ENCODE measurements at places on chromosomes 2 and 18.

- DNase-seq: no peak
These were observed 140.0 kb downstream of the ANTXR1 start for GRCh38 chr2:69152847-69153583.

DNA sequence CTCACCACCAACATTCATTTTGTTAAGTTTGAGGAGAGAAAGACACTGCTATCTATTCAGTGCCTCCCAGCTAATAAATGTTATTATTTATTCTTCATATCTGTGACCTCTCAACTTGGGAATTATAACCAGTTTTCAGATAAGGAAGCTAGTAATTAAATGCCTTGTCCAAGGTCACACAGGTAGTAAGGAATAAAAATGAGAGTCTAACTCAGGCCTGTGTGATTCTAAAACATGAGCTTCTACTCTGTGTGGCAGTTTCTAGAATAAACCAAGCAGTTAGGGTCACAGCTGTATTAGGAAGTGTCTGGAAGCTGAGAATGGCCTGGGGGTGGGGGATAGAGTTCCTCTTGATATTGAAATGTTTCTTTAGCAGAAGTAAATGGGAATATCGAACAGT, 137.8 kb upstream of the LRATD1 start:
- DNase-seq: no peak

GRCh38 chr18:22223254-22223964, 54.0 kb downstream of the GATA6 start:
- DNase-seq: no peak

DNA sequence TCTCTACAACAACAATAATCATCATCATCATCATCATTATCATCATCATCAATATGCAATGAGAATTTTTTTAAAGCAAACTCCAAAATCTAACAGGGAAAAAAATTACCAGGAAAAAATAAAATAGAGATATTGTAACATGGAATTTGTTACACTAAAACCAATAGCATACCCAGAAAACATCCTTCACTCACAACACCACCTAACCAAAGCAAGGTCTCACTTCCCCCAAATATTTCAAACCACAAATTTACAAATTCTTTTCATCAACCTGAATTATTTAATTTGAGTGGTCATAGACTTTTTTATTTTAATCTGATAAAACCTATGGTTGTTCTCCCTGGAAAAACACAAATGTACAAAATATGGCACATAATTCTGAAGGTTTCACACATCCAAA, 11.2 kb downstream of the ITSN2 start:
- DNase-seq: no peak

DNA sequence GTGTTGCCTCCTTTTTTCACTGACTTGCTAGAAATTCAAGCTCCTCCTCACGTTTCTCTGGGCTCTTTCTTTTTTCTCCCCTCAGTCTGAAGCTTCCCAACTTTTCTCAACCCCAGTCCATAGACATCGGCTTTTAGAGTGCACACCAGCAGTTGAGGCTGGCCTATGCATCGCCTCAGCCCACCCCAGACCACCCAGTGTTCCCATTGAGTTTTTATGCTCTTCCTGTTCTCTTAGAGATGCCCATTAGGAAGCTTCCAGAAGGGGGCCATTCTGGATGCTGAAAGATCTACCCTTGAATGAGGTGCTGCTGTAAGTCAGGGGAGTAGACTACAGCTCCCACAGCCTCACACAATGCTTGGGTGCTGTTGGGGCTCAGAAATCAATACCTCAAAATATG, 12.0 kb upstream of the GYPC start:
- DNase-seq: no peak

- no peak for DNase-seq
These were observed 141.5 kb downstream of the SPHKAP start for GRCh38 chr2:228039752-228040534.

DNA sequence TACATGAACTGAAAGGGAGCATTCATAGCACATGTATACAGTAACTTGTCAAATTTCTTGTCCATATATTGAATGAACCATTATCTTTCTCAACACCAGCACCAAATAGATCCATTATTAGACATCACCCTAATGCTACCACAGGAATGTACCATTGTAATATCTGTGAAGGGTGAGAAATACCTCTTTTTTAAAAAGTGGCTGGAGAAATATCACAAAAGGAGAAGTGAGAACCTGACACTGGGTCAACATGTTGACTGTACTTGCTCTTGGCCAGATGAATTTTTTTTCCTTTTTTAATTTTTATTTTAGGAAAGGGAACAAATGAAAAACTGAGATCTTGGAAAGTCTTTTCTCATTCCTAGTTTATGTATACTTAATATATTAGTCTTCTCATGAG, 63.5 kb downstream of the CAVIN2 start:
- DNase-seq: no peak

- DNase-seq: no peak
These were observed 349.7 kb downstream of the ZEB2 start for GRCh38 chr2:144170179-144170578.

GRCh38 chr2:31286961-31287550, 53.1 kb downstream of the EHD3 start:
- no peak for DNase-seq

- no peak for DNase-seq
These were observed 998 bp upstream of the SLC66A3 start for GRCh38 chr2:11154016-11154922.

DNA sequence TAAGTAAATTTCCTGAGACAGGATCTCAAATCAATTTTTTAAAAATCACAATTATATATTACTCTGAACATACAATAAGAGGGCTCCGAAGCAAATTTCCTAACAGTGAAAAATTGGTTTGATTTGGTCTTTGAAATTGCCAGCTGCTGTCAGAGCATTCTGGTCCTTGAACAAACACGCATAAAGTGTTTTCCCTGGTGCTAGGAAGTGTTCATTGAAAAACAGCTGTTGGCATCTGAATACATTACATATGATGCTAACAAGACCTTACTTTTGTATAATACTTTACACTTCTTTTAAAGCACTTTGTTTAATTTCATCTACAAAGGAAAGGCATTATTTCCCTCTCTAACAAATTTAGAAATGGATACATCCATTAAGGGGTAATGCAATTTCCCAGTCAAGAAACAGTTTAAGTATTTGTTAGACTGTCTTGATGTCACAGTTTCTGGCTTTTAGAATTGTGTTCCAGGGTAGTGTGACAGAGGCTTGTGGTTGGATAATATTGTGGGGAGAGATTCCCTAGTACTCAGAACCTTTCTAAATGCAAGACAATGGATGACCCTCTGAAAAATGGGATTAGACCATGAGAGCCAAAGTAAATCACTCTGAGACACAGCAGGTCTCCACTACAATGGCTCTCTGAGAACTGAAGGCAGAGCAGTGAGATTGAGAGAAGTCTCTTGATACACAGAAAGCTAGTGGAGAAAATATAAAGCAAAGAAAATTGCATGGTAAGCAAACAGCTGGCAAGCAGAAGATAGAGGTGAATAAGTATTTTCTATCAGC, 299.0 kb downstream of the TRIB2 start:
- DNase-seq: no peak

GRCh38 chr2:171505374-171505773, 16.9 kb upstream of the CYBRD1 start:
- no peak for DNase-seq

- DNase-seq: no peak
These were observed 180.1 kb upstream of the OSR1 start for GRCh38 chr2:19538411-19538963.

DNA sequence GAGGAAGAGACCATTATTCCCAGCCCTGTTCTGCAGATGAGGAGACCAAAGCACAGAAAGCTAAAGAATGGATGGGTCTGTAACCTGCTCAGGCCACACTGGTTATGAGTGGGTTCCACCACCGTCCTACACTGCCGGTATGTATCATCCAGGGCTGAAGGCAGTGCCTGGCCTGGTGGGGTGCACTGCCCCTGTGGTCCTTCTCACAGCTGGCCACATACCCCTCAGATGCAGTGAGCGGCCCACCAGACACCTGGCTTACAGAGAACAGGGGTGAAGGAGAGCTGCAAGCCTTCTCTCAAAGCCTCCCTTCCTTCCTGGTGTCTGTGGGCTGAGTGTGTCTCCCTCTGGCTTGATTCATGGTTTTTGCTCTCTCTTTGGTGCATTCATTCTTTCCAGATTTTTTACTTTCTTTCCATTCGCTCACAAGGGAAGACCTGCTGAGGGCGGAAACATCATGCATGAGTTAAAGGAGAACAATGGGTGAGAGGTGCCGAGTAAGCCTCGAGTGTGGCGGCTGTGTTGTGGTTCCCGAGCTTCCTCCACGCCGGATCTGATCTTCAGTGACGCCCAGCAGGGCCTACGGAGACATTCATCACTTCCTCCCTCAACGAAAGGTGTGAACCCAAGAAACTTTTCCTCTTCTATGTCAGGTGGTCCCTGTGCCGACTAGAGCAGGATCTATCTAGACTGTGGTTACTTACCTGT, 62.1 kb upstream of the REL start:
- peak; percentile 96 for DNase-seq

DNA sequence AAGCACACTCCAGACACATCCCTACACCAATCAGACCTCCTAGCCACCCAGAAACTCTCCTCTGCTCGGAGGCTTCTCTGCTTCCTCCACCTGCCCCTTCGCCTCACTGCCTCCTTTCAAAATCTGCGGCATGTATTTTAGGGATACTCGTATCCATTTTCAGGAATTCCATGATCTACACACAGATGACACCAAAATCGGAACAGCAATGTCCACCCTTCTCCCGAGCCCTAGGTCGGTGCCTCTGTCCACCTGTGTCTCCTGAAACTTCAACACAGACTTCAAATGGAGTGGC, 1.4 kb upstream of the SH3BP4 start:
- no peak for DNase-seq

- DNase-seq: no peak
These were observed 156.2 kb upstream of the CELF4 start for GRCh38 chr18:37721544-37722522.

GRCh38 chr2:113776949-113777348, 20.5 kb upstream of the SLC35F5 start:
- no peak for DNase-seq

GRCh38 chr2:175852879-175853615, 149.0 kb downstream of the LNPK start:
- DNase-seq: no peak

DNA sequence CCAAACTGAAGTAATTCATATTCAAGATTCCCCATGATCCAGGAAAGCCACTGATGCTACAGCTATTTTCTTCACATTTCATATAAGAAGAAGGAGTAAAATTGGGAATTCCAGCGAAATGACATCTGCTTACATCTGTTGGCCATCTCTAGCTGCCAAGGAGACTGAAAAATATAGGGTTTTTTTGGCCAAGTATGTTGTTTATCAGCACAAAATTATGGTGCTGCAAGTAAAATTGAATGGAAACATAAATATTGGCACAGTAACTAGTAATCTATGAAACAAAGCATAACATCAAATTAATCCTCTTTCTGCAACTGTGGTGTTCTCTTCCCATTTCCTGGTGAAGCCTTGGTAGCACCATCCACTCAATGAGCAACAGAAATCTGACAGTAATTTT, 649.5 kb upstream of the ZNF804A start:
- DNase-seq: no peak

DNA sequence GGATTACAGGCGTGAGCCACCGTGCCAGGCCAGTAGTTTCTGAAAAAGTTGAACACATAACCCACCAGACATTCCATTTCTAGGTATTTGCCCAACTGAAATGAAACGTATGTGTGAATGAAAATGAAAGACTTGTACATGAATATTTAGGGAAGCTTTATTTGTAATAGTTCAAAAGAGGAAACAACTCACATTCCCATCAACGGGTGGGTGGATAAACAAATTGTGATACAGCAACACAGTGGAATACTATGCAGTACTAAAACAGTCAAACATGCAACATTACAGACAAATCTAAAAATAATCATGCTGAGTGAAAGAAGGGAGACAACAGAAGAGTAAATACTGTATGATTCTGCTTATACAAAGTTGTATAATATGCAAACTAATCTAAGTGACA, 46.8 kb downstream of the TMEM131 start:
- no peak for DNase-seq

GRCh38 chr18:63374540-63374939, 7.5 kb upstream of the KDSR start:
- no peak for DNase-seq

GRCh38 chr2:8086796-8087479, 594.9 kb upstream of the ID2 start:
- DNase-seq: no peak

DNA sequence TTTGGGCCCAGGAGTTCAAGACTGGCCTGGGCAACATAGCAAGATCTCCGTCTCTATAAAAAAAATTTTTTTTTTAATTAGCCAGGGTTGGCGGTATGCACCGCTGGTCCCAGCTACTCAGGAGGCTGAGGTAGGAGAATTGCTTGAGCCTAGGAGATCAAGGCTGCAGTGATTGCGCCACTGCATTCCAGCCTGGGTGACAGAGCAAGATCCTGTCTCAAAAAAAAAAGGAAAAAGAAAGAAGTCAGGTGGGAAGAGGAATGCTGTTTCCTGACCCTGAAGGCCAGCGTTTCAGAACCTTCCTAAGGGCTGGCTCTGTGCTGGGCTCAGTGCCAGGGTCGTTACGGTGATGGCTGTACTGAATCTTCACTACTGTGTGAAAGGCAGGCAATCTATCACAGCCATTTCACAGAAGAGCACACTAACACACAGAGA, 35.0 kb upstream of the AGAP1 start:
- DNase-seq: no peak

DNA sequence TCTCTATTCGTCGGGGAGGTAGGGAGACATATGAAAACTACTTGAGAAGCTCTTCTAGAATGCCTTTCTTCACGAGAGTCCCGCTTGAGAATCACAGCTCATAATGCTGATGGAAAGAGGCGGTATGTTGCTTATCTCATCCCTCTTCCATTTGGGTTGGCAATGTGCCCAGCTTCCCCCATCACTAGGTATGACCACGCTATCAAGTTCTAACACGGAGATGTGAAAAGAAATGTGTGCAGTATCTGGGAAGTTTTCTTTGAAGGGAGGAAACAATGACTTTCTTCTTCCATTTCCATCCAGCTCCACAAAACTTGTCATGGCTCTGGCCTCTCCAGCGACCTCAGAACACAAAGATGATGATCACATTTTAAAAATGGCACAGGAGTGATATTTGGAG, 742.4 kb downstream of the DCDC2C start:
- no peak for DNase-seq

- DNase-seq: no peak
These were observed 3.3 kb downstream of the SKOR2 start for GRCh38 chr18:47248115-47248603.

- DNase-seq: no peak
These were observed 1236.0 kb upstream of the CELF4 start for GRCh38 chr18:38801640-38802039.

GRCh38 chr2:230794497-230794896, 70.2 kb upstream of the ITM2C start:
- peak; percentile 34 for DNase-seq

GRCh38 chr2:74039611-74040010, 54.9 kb downstream of the TET3 start:
- no peak for DNase-seq

- no peak for DNase-seq
These were observed 11.2 kb downstream of the ACOXL start for GRCh38 chr2:110743600-110743999.

DNA sequence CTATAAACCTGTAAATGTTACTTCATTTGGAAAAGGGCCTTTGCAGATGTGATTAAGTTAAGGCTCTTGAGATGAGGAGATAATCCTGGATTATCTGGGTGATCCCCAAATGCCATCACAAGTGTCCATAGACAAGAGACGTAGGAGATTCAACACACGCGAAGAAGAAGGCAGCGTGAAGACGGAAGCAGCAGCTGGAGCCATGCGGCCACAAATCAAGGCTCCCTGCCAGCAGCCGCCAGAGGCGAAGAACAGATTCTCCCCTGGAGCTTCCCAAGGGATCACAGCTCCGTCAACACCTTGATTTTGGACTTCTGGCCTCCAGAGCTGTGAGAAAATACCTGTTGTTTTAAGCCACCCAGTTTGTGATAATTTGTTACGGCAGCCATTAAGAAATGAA, 11.0 kb upstream of the VAPA start:
- no peak for DNase-seq

All from central memory CD4-positive, alpha-beta T cell (primary cell).